ENCODE measurements at places on chromosomes 7 and 10. TPM values are rescaled to one million over a fixed set of nuclear protein-coding genes. Genes with fewer than 3 reads are reported as not detected.

DNA sequence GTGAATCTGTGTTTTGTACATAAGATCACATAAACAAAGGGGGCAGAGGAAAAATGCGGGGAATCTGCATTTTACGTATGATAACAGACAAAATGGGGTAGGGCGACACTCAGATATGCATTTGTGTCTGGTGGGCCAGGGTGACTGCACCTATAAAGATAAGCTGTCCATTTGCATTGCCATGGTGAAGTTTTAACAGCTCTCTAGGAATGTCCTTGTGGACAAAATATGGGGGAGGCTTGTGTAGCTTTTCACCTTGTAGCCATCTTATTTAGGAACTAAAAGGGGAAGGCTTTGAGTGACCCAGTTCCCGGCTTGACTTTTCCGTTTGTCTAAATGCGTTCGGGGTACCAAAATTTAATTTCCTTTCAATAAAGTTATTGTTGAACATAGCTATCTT lies 92.4 kb upstream of the AGBL3 start:
- no peak for DNase-seq

GRCh38 chr10:107834706-107835105 lies 670.2 kb upstream of the SORCS1 start:
- no peak for DNase-seq

DNA sequence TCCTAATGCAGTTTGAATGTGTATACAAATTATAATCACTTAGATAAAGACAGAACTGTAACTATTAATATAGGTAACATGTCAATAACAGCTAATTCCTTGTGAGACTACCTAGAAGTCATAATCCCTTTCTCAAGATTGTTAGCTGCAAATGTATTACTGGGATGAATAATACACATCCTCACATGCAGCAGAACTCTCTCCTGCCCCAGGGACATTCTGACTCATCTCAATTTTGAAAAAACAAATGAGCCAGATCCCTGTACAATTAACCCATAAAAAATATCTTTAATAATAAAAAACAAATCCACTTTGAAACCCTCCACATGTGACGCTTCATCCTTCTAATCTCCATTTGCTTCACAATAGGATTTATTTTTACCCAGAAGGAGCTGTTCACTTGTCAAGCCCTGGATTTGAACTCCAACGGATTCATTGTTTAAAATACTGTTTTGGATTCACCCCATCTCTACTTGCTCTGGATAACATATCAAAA lies 428.4 kb upstream of the TEX47 start:
- DNase-seq: no peak

OPN1SW gene
- total RNA-seq: not detected

- no peak for DNase-seq
These were observed 9.4 kb downstream of the STRIP2 start for GRCh38 chr7:129443612-129444011.

FOXI2 gene
- total RNA-seq: not detected

GRCh38 chr10:91103384-91104192 lies 116.9 kb upstream of the PCGF5 start:
- DNase-seq: no peak

DNA sequence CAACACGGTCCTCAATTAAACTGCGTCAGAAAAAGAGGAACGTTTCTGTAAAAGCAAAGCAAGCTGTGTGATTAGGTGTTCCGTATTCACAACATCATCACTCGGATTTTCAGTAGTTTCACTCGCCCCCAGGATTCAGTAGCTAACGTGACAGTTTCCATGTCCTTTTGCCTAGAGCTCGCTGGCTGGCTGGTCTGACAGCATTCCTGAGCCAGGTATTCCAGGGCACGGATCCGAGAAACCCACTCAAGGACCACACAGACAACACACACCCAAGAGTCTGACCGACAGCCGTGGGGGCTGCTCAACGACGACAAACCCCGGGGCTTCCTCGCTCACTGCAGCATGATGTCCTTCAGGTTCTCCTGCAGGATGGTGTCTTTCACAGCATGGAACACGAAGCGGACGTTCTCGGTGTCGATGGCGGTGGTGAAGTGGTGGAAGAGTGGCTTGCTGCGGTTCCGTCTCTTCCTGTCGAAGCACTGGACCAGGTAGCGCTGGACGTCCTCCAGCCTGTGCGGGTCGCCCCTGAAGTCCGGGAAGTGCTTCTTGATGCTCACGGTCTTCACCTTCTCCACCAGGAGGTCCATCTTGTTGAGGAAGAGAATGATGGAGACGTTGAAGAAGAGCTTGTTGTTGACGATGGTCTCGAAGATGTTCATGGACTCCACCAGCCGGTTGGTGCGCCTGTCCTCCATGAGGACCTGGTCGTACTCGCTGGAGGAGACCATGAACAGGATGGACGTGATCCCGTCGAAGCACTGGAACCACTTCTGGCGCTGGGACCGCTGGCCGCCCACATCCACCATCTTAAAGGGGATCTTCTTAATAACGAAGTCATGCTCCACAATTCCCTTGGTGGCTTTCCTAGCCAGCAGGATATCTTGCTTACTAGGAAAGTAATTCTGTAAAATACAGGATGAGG lies 43.1 kb downstream of the AMZ1 start:
- DNase-seq: no peak

DNA sequence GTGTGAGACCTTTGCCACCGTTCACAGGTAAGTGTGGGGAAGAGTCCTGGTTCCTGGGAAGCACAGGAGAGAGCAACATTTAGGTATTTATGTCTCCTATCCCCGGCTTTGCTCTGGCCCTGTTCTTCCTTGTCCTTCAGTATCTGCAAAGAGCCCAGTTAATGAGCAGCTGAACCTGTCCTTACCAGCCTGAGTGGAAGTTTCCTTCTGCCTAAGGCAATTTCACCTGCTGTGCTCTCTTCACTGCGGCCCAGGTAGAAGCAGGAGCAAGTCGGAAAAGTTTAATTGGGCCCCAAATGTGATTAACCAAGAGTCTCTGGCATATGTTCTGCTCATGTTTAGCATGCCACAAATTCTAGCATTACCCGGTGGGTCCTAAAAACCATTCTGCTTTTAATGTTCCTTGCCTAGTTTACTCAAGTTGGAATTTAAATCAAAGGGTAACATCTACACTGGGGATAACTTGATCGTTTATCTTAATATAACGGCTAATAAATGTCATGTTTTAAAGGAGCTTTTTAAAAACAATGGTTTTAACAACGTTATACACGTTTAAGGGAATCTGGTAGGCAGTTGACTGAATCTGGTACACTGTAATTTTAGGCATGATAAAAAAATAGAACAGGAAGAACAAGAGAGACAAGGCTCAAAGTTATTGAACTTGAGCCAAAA lies 817.1 kb downstream of the TYW1 start:
- no peak for DNase-seq

TMEM273 gene
- total RNA-seq: not detected

GRCh38 chr10:133237588-133238465 lies at the start of gene VENTX:
VENTX (plus strand) TSS chr10:133237855; CDS start chr10:133237915, 60 bp downstream.
- DNase-seq: no peak

DNA sequence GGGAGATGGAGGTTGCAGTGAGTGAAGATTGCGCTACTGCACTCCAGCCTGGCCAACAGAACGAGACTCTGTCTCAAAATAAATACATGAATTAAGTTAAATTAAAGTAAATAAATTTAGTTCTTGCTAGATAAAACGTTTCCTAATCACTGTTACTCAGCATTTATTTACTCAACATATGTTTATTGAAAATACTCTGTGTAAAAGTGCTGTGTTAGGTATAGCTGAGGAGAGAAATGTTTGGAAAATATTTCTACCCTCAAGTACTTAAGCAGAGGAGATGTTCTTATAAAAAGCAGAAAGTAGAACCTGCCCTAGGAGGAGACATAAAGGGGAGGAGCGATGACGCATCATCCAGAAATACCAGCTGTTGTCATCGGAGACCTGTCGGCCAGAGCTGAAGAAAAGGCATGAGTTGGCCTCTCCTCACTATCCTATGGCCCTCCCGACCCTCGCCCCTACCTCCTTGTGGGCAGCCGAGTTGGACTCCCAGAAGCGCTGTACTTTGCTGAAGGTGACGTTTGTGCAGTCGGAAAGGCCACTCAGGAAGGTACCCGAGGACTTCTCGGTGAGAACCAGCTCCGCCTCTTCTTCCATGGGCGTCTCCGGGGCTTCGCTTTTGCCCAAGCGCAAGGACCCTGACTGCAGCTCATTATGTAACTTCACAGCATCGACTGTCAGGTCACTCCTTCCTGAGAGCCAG lies 1.1 kb downstream of the RRP12 start:
- DNase-seq: peak; percentile 77

GRID2IP gene
- total RNA-seq: not detected

DNA sequence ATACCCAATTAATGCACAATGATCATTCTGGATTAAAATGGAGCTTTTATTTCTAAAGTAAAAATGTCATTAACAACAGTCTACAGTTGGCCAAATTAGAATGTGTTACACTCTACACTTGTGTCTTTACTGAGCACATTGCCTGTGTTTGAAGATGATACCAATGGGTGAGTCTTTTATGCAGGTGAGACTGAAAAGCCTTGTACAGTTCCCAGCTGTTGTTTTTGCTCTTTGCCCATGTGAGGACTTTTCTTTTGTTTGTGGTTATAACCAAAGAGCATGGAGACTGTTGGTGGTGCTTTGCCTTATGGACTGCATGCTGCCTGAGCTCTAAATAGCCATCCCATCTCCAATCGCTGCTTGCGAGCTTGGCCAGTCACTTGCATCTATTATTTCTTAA lies 264.5 kb downstream of the GATA3 start:
- DNase-seq: no peak

GRCh38 chr7:142880876-142881505 lies 4.6 kb downstream of the TRPV6 start:
- no peak for DNase-seq

DNA sequence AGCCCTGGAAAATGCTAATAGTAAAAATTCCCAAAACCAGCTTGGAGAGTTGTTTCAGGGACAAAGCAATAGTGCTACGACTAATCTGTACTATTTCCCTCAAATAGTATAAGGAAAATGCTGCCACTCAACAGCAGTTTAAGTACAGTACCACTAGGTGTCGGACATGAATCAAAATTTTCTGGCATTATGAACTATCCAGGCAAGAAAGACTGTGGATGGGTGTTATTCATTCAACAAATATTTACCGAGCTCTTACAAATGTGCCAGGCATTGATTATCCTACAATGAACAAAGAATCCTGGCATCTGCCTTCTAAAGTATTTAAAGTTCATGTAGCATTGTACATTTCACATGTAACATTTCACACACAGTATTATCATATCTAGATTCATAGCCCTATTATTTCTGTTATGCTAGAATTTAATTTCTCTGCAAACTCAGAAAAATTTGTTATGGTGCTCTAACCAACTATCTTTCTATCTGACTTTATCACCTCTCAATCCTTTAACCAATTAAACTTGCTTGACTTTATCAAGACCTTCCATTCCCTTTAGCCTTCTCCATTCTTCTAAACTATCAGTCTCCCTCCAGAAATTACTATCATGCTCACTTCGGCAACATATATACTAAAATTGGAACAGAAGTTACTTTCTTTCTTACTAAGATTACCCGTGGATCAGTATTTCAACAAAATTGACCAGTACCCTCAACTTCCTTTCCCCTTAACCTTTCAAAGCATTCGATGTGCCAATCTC lies 80.6 kb downstream of the ARHGAP21 start:
- DNase-seq: no peak

DNA sequence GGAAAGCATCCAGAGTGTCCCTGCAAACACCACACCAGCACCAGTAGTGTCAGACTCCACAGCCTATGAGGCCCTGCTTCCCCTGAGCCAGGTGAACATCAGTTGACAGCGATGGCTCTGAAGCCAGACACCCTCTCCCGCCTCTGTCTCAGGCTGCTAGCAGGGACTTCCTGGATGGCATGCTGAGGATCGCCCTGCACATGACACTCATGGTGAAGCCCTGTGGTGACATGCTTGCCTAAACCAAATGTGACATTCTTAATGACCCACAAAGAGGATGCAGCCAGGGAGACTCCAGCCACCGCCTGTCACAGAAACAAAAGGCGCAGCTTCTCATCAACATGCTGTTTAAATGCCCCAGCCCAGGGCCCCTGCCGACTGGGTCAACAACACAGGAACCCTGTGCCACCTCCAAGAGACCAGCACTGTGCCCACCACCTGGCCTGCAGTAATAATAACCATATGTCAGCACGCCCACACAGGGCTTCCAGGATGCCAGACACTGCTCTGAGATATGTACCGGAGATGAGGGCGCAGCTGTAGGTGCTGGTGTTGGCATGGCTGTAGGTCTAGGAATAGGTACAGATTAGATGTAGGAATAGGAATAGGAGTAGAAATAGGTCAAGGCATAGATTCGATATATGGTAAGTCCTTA lies 81.3 kb downstream of the GRID1 start:
- DNase-seq: no peak

DNA sequence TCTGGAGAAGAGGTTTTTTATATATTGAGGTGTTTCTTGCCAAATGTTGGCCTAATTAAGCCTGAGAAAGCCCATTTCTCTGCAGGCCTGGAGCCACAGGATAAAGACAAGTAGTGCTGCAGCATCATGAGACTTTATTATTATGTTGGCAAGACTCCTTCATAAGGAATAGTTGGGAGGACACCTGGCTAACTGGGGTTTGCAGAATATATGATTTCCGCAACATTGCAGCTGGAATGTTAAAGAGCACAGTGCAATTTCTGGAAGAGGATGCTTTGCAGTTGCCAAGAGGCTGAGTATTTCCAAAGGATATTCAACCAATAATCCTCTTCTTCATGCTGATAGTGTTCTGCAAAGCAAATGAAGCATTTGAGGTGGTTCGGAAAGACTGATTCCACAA lies 1512.8 kb upstream of the LRRTM3 start:
- DNase-seq: no peak

GRCh38 chr7:64574540-64575099 lies 11.7 kb upstream of the ZNF680 start:
- no peak for DNase-seq

DNA sequence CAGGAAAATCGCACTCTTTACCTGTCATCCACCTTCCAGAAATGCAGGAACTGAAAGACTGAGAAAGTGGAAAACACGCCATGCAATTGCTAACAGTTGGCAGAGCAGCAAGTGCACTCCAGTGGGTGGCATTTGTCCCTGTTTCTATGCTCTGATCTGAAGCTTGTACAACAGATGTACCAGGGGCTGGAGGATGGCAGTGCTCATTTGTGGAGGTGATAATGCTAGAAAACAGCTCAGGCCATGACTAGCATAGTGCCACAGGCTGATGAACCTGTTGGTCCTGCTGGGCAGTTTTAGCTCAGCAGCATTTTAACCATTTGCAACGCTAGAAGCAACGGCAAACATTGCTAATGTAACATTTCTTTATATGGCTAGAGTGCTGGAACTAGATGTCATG lies 199.9 kb upstream of the NRP1 start:
- no peak for DNase-seq

HMX2 gene
- 6.0 TPM for total RNA-seq

PNLIPRP3 gene
- total RNA-seq: not detected

- DNase-seq: no peak
These were observed 5.7 kb downstream of the NAT16 start for GRCh38 chr7:101174322-101174854.

ITPRID1 gene
- total RNA-seq: not detected

TUBAL3 gene
- total RNA-seq: not detected

GRCh38 chr10:29529146-29529545 lies 105.6 kb downstream of the SVIL start:
- DNase-seq: no peak

TMEM213 gene
- not detected for total RNA-seq

NRP1 gene
- 1.6 TPM for total RNA-seq

GRCh38 chr7:74429153-74429747 lies 24.5 kb upstream of the GTF2IRD1 start:
- DNase-seq: no peak

GRCh38 chr7:24143547-24143946 lies 140.4 kb upstream of the NPY start:
- DNase-seq: peak; percentile 40

NSUN5 gene
- 29.4 TPM for total RNA-seq
